ENCODE measurements at places on chromosomes 5 and 9. TPM values are rescaled to one million over a fixed set of nuclear protein-coding genes. Genes with fewer than 3 reads are reported as not detected.
A peak's percentile ranks its signal among the peaks of the same experiment; 100 is the strongest.

- no peak overlapping the region for H3K4me3 ChIP-seq
- H3K27ac ChIP-seq: no peak overlapping the region
- peak; percentile 18 for DNase-seq
- peaks cover 3% of the 10 kb centered on the region for H3K27me3 ChIP-seq
These were observed 21.2 kb downstream of the SPATA31D3 start for GRCh38 chr9:81964218-81965171.

GRCh38 chr9:17962747-17963146, 383.9 kb downstream of the SH3GL2 start:
- H3K36me3 ChIP-seq: no peaks in the 10 kb centered on the region
- DNase-seq: no peak
- no peaks in the 10 kb centered on the region for H3K4me1 ChIP-seq
- no peak overlapping the region for H3K4me3 ChIP-seq
- no peak overlapping the region for H3K27ac ChIP-seq
- H3K27me3 ChIP-seq: peaks cover 1% of the 10 kb centered on the region

DNA sequence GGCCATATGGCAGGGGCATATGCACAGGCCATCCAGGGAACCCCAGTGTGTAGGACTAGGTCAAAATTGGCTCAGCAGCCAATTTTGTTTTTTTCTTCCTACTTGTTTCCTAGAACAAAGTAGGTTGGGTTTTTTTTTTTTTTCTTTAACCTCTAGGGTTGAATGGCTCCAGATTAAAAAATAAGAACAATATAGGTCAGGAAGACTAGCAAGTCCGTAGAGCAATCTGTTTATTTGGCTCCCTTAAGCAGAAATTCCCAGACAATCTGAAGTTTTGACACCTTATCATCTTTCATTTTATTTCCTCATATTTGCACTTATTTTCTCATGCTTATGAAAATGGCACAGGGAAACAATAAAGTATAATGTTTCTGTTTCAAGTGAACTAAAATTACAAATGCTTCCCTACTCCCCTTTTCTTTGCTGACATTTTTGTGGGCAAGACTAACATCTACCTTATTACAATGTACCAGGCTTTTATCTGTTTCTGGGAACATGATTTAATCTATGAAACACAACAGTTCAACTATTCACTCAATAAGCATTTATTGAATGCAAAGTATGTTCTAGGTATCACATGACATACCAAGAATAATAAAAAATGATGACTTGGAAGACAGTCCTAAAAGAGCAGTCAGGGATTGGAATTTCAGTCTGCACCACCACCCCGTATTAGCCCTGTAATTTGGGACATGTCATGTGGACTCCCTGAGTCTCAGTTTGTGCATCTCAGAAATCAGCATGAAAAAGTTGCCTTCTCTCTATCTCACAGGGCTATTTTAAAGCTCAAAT, 30.5 kb downstream of the TLR4 start:
- H3K4me1 ChIP-seq: peaks cover 21% of the 10 kb centered on the region
- H3K27me3 ChIP-seq: no peaks in the 10 kb centered on the region
- no peaks in the 10 kb centered on the region for H3K36me3 ChIP-seq
- H3K4me3 ChIP-seq: peak overlapping the region; percentile 27
- H3K27ac ChIP-seq: peak overlapping the region; percentile 56
- peak; percentile 60 for DNase-seq

- DNase-seq: no peak
- no peaks in the 10 kb centered on the region for H3K36me3 ChIP-seq
- H3K27me3 ChIP-seq: no peaks in the 10 kb centered on the region
- no peak overlapping the region for H3K27ac ChIP-seq
- H3K4me1 ChIP-seq: no peaks in the 10 kb centered on the region
These were observed 82.0 kb downstream of the ADGRV1 start for GRCh38 chr5:90640484-90641059.

DNA sequence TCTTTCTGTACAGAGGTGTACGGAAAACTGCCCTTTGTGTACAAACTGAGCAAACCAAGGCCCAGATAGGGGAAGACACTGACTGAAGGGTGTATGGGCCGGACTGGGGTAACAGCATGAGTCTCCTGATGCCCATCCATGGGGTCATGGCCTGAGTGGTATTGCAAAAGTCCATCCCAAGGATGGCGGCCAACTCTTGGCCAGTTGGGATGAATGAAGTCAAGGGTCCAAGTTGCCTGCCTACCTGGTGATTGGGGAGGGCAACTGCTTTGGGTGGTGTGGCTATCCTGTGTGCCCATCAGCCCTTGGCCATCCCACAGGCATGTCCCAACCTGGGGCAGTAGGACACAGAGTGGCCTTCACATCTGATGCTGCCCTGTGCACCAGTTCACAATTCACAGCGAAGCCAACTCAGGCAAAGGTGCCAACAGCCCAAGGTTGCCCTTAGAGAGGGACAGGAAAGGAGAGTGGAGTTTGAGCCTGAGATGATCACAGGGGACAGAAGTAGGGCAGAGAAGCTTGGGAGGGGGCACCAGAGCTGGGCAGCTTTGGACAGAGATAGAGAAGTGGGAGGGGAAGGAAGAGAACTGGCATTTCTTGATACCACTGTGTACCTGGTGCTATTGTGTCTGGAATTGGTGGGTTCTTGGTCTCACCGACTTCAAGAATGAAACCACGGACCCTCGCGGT, 46.6 kb downstream of the COL15A1 start:
- peaks cover 10% of the 10 kb centered on the region for H3K27me3 ChIP-seq
- H3K27ac ChIP-seq: peak overlapping the region; percentile 79
- no peaks in the 10 kb centered on the region for H3K36me3 ChIP-seq
- peak overlapping the region; percentile 25 for H3K4me3 ChIP-seq
- DNase-seq: no peak

The RNF130 gene
- total RNA-seq: 6.4 TPM

The NR5A1 gene
- total RNA-seq: not detected

The PCDHGB3 gene
- 4.4 TPM for total RNA-seq

All from HFFc6 (cell line).